ENCODE measurements at places on chromosomes 11 and 22.

DNA sequence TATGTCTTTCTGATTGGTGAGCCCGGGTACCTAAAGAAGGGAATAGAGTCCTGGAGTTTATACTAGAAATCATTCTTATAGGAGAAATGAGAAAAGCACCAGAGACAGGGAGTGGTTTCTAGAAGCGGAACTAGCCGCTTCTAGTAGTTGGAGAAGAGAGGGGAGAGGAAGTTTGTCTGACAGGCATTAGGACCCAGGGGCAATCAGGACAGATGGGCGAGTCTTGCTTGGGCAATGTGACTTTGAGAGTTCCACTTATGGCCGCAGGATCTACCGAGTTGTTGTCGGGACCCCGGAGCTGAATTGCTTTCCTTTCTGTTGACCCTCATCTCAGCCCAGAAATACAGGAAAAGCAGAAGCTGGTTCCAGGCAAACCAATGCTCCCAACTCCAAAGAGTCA lies 596.8 kb upstream of the CNTN5 start:
- DNase-seq, result no peak

DNA sequence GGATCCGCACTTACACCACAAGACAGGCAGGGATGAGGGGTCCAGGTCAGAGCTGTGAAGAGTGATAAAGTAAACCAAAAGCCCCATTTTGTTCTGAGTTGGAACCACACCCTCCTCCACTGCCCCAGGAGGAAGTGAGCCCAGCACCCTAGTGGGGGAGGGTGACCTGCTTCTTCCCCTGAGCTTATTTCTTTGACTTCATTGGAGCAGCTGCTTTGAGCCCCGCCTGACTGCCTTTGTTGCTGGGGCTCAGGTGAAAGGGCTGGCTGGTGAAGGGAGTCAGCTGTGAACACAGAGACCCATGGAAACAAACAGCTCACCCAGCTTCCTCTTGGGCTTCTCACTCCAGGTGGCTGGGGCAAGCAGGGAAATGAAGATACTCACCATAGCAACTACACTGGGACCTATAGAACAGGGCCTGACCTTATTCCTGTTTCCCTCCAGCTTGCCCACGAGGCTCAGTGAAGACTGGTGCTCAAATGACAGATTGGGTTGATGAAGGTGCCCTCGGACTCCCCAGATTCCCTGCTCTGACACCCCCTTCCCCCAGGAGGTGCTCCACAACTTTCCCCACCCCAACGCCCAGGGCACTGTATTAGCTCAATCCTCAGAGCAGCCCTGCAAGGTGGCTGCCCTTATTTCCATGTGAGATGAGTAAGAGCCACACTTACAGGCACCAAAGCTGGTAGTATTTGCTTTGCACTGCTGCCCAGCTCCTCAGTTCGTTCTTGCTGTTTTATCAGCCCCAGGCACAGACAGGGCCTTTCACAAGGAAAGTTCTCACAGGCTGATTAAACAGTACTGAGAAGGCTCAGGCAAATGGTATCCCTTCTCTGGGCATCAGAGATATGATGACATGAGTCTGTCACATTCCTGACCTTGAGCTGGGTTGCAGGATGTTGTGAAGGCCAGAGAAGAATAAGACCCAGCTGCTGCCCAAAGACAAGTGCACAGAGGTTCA lies 2.4 kb downstream of the UCP2 start:
- peak; percentile 72 for DNase-seq

GRCh38 chr11:76717816-76718215 lies 47.3 kb upstream of the LRRC32 start:
- DNase-seq, result no peak

DNA sequence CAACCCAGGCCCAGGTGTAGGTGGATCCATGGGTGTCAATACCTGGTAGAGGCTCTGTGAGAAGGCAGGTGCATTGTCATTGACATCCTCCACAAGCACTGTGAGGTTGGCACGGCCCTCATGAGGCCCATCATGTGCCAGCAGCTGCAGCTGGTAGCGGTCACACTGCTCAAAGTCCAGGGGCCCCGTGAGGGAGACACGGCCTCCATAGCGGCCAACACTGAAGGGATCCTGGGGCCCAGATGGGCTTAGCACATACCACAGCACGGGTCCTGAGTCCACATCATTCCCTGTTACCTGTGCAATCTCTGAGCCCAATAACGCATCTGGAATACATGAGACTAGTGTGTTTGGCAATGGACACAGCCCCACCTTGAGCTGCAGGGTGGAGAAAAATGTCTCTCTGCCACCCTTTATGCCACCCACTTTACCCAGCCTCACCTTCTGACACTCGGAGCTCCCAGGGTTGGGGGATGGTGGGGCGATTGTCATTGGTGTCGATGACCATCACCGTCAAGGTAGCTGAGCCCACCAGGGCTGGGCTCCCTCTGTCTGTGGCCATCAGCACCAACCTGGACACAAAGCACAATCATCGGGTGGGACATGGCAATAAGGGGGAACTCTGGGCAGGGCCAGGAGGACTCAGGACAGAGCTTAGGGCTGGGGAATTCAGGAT lies 6.1 kb upstream of the TPP1 start:
- no peak for DNase-seq

DNA sequence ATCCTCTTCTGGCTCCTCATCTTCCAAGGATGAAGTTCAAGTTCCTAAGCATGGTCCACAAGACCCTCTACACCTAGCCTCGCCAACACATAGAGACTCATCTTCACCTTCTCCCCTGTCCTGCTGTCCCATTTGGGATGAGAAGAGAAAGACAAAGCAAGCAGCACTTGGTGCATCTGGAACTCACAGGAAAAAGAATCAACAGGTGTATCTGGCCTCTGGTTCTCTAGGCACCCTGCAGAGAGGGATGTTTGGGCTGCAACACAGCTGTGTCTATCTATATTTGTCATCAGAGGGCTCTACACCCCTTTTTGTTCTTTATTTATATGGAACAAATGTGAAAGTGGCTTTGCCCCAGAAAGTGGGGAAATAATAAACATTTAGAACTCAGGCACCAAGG lies 82.1 kb upstream of the GALNT18 start:
- no peak for DNase-seq

GRCh38 chr22:35685731-35686130 lies 31.9 kb upstream of the APOL5 start:
- DNase-seq, result no peak

GRCh38 chr11:101686514-101686913 lies 102.7 kb upstream of the TRPC6 start:
- no peak for DNase-seq

DNA sequence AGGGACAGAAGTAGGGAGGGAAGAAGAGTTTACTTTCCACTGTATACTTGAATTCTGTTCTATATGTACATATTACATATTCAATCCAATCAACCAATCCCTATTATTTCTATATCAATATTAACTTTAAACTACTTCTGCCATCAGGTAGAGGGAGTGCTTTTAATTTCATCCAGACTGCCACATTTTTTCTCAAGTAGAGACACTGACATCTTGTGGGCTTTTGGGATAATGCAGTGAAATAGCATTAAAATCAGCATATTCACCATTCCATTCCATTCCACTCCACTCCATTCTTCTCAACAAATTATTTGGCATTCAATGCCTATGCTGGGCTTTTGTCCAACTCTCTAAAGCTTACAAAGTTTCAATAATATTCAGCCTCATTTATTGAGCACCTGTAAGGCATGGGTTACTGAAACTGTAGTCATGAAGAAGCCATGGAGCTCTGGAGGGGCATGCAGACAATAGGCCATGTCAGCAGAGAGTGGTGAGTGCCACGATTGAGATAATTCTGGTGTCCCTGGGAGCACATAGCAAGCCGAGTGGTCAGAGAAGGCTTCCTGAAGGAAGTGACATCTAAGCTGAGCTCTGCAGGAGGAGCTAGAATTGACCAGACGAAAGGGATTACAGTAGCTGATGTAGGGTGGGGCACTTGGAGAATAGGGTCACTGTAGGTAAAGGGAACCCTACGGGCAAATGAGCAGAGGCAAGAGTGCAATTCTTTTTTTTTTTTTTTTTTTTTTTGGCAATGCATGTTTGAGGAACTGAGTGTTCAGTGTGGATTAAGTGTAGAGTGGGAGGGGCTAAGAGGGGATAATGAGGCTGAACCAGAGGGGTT lies 12.8 kb upstream of the CLPB start:
- no peak for DNase-seq

- no peak for DNase-seq
Measured at GRCh38 chr11:57460022-57460757, at the start of gene RTN4RL2. RTN4RL2 (plus strand) TSS chr11:57460528; CDS start chr11:57460866, 338 bp downstream.

GRCh38 chr11:79266396-79266795 lies 174.4 kb downstream of the TENM4 start:
- no peak for DNase-seq

DNA sequence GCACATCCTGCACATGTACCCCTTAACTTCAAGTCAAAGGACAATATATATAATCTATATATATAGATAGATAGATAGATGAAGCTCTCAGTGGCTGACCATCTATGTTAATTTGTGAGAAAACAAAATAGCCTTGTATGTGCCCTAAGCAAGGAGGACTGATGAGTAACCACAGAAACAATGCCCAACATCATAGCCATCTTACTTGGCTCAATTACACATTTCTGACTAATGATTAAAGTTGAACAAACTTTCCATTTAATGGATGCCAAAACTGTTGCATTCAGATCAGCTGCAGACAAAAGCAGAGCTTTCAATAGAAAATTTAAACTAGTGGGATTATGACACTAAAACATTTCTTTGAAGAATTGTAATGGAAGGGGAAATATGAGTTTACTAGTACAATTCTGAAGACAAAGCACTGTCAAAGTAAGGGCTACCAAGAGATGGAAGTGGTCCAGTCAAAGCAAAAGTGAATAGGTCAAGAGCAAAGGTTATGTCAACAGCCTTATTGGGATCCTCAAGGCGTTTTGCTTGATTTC lies 1188.2 kb upstream of the RAG2 start:
- no peak for DNase-seq

- no peak for DNase-seq
Measured at GRCh38 chr22:44249376-44250147, 63.2 kb downstream of the SHISAL1 start.

DNA sequence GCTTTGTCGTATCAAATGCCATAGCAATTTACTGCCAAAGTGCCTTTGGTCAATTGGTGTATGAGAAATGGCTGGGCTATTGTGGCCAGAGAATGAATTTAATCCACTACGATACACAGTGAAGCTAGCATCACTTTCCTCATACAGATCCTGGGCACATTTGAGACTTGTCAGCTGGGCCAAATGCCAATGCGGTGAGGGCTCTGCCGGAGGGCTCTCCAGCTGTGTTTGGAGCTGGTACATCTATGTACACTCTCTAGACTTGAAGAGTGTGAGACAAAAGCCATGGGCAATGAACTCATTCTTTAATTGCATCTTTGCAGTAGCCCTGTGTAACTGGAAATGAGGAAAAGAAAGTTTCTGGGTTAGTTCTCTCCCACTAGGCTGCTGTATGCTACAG lies 1052.9 kb downstream of the NTM start:
- DNase-seq, result no peak

GRCh38 chr11:113014262-113015097 lies 53.3 kb downstream of the NCAM1 start:
- DNase-seq, result no peak

GRCh38 chr22:40235308-40235707 lies 57.6 kb downstream of the TNRC6B start:
- DNase-seq, result no peak

DNA sequence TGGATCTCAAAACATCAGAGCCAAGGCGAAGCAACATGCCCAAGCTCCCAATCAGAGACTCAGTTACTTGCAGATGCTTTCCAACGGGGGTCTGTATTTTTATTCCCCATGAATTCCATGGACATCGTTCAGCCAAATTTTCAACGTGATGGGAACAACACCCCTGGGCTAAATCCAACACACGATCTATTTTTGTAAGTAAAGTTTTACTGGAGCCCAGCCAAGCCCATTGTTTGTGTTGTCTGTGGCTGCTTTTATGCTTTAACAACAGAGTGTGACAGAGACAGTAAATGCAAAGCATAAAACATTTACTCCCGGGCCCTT lies 33.7 kb downstream of the SLC5A1 start:
- no peak for DNase-seq

DNA sequence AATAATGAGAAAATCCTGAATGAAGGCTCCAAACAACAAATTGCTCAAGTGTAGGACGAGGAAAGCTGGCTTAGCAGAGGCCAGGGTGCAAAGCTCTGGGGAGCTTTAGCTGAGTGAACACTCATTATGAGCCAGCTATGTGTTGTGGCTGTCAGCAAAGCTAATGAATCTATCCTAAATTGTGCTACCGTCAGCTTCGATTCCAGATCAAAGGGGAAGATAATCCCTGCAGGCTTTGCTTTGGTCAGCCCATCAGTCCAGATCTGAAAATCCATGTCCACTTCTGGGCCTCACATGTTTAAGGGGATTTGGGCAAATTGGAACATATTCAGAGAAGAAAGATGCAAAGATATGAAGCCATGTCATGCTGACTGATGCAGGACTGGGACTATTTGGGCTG lies 180.9 kb upstream of the ZBED5 start:
- no peak for DNase-seq

- no peak for DNase-seq
Measured at GRCh38 chr11:16815047-16815767, 76.8 kb downstream of the C11orf58 start.

DNA sequence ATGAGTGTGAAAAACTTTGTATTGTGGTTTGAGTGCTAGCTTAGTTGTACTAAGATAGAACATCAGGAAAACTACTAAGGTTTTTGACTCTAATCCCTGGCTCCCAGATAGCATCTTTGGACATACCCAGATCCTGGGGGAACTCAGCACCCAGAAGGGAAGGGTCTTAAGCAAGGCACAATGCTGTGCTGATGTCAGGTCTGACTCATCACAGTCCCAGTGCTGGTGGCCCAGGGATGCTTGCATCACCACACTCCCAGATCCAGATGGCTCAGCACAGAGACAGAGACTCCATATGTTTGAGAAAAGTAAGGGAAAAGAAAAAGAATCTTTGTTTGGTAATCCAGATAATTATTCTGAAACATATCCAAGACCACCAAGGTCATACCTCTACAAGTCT lies 18.3 kb upstream of the OR56A3 start:
- DNase-seq, result no peak

GRCh38 chr11:18567081-18567480 lies 21.5 kb downstream of the UEVLD start:
- DNase-seq, result no peak

DNA sequence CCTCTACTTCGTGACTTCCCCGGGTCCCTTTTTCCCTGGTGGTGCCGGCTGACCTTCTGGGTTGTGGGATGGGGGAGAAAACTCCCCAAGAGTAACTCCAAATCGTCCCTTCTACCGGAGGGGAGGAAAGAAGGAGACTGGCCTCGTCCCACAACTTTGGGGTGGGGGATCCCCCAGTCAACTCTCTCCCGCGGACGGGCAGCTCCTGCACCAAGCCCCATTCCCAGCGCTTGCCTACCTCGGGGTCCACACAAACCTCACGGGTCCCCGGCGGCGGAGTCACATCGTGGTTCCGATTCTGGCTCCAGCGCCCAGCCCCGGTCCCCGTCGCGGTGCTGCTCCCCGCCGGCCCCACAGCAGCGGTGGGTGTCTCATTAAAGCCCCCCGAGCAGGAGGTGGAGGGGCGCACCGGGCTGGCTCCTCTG lies 317 bp downstream of the BDNF start:
- no peak for DNase-seq

Data from stimulated activated CD4-positive, alpha-beta T cell treated with anti-CD3 and anti-CD28 coated beads, Interleukin-15, amount 100 ng/mL, for 1 hour (primary cell).